Lung (tissue), 17 donors: ENCODE measurements at places on chromosomes 3 and 15. TPM values are rescaled to one million over a fixed set of nuclear protein-coding genes. Genes with fewer than 3 reads are reported as not detected.

- no peak for DNase-seq
Observed at GRCh38 chr3:192861972-192862371, 55.7 kb downstream of the MB21D2 start.

GRCh38 chr15:69472046-69472445 lies 19.4 kb downstream of the RPLP1 start:
- no peak for DNase-seq

DNA sequence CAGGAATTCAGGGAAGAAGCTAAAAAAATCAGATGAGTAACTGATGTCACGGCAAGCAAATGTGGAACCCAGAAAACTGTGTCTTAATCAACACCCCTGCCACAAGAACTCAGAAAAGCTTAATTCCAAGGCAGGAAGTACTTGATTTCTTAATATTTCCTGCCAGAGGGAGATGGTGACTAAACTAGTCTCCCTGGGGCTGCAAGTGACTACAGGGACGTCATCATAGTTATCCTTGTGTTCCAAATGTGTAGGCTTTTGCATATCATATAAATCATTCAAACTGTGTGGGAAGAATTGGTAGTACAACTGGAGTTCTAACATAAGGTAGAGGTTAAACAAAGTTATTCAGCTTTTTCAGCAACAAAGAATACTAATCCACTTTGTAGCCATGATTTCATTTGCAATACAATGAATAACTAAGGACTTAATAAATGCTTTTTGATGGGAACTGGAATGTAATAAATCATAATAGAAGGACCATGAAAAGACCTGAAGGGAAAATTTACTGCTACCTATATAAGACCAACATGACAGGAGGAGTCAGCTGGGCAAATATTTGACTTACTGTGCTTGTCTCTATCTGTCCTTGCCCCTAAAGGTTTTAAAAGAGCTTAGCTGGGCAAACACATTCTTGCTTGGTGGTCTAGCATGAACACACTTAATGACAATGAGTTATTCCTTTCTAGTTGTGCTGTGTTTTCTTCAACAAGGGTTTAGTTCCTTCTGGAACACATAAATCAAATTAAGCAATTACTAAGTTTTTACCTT lies 76.0 kb upstream of the NECTIN3 start:
- no peak for DNase-seq

- DNase-seq = no peak
Observed at GRCh38 chr15:38263251-38263650, 10.6 kb downstream of the SPRED1 start.

The PLA2G4E gene
- not detected for total RNA-seq

The FBXL2 gene
- 9.4 TPM for total RNA-seq

The THBS1 gene
- 174 TPM for total RNA-seq
